CD4-positive, alpha-beta T cell treated with Interleukin-15 for 4 hours (primary cell): ENCODE measurements at places on chromosomes 2 and 18.
A peak's percentile ranks its signal among the peaks of the same experiment; 100 is the strongest.

DNA sequence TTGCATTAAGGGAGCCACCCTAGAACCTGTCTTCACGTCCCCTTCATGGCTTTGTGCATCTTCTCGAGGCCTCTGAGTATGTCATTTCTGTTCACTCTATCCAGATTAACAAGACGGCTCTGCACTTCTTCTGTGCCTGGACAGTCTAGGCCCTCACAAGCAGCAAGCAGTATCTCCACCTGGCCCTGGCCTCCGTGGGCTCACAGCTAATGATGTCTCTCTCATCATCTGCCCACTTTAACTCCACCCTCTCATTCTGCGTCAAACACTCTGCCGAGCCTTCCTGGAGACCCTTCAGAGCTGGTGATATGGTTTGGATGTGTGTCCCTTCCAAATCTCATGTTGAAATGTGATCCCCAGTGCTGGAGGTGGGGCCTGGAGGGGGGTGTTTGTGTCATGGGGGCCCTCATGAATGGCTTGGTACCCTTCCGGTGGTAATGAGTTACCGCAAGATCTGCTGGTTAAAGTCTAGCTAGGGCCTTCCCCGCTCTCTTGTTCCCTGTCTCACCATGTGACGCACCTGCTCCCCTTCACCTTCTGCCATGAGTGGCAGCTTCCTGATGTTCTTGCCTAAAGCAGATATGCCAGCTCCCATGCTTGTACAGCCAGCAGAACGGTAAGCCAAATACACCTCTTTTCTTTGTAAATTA, 132.5 kb upstream of the ID2 start:
- no peak for DNase-seq

- no peak for DNase-seq
Observed at GRCh38 chr2:42572297-42573081, 4.1 kb downstream of the MTA3 start.

DNA sequence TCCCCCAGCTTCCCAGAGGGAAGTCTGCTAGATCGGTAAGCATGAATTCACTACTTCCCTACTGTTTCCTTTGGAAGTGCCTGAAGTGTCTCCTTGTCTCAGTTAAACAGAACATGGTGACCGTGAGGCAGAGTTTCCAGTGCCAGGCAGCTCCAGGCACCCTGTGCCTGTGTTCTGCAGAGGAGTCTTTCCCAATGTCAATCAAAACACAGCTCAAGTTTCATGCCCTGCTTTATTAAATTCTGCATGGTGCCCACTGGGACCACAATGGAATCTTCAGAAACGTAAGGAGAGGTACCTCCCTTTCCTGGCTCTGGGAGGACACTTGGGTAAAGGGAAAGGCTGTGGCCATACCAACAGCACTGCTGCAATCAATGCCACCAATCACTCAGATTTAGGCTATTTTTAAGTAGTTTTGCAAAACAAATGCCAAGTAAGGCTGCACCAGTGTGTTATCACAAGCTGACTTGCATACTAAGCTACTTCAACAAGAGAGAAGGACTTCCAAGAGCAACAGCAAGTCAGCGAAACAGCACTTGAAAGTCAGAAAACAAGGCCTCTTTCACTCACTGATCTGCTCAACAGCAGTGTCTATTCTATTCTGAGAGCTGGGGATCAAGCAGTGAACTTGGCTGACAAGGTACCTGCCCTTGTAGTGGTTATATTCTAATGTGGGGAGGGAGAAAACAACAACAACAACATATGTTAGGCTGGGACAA, 14.9 kb downstream of the LPIN2 start:
- no peak for DNase-seq

GRCh38 chr2:36455788-36456187, 100.2 kb downstream of the CRIM1 start:
- DNase-seq = no peak

- no peak for DNase-seq
Observed at GRCh38 chr2:133760376-133760775, 192.1 kb upstream of the NCKAP5 start.

DNA sequence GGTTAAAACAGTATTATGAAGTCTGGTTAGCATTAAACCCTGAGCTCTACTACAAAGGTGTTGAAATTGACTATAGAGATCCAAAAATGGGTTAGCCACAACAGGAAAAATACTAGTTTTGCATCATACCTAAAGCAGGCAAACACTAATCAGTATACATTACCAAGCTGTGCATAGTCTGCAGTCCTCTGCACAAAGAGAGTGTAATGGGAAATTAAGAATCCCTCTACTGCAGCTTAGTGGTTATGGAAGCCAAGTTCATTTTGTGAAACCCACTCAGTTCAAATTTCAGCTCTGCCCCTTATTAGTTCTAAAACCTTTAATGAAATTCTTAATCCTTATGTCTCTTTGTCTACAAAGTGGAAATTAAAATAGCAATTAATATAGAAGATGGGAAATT, 192.1 kb downstream of the MBD2 start:
- DNase-seq = no peak

- no peak for DNase-seq
Observed at GRCh38 chr2:102129082-102129481, 13.5 kb upstream of the IL1R1 start.

GRCh38 chr18:8610459-8610851, 1.2 kb downstream of the RAB12 start:
- no peak for DNase-seq

DNA sequence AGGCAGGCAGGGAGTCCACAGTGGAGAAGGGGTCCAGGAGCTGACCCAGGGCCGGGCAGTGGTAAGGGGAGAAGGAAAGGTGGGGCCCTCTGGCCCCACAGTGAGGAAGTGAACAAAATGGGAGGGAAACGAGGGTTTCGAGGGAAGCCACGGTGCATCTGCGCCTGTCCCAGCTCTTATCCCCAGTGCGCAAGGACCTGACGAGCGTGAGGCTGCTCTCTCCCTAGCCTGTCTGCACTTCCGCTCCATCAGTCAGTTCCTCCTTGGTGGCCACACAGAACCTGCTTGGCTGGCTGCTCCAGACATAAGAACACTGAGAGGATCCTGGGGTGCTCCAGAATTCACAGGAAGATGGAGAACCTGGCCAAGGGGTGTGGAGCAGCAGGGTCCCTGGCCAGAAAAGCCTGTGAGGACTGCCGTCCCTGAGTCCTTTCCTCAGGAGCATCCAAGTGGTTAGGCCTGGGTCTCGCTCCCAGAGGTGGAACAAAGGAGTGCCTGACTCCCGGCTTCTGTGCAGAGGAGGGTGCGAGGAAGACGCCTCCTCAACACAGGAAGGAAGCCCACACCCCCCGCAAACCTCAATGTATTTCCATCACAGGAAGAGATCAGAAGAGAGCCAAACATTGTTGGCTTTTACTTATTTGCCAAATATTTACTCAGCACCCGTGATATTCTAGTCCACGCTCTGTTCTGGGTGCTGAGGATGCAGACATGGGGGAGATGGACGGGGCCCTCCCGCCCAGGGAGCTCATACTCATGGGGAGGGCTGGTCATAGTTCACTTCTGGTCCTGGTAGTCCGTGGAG, 43.7 kb upstream of the SEMA4C start:
- peak; percentile 59 for DNase-seq

- DNase-seq = no peak
Observed at GRCh38 chr18:23936381-23936958, 78.1 kb upstream of the TTC39C start.

GRCh38 chr18:37230768-37231167, 334.8 kb downstream of the CELF4 start:
- no peak for DNase-seq
